ENCODE measurements at places on chromosomes 3 and 15. TPM values are rescaled to one million over a fixed set of nuclear protein-coding genes. Genes with fewer than 3 reads are reported as not detected.

GRCh38 chr3:6805236-6805635, 55.7 kb upstream of the GRM7 start:
- DNase-seq, result no peak

The HGD gene
- total RNA-seq, result not detected

The PARP15 gene
- 0.51 TPM for total RNA-seq

The UPK1B gene
- total RNA-seq, result 0.11 TPM

Data from Right ventricle myocardium inferior (tissue), 1 donor.